ENCODE measurements at places on chromosomes 6 and 20. TPM values are rescaled to one million over a fixed set of nuclear protein-coding genes. Genes with fewer than 3 reads are reported as not detected.

Gene XRN2
- 62.1 TPM for total RNA-seq

Gene LRRC73
- 0.36 TPM for total RNA-seq

Gene ADGRF4
- total RNA-seq = not detected

Gene SCUBE3
- total RNA-seq = not detected

Gene OTOR
- not detected for total RNA-seq

Gene OOEP
- total RNA-seq = not detected

Gene LSM2
- 94.6 TPM for total RNA-seq

Gene GABRR1
- not detected for total RNA-seq

Gene EYS
- total RNA-seq = 0.20 TPM

Gene NOX3
- not detected for total RNA-seq

Gene ENPP5
- total RNA-seq = 0.14 TPM

Gene GMDS
- 23.7 TPM for total RNA-seq

Gene TINAG
- not detected for total RNA-seq

Gene C20orf144
- 0.81 TPM for total RNA-seq

Gene FAM83C
- not detected for total RNA-seq

Gene MOG
- not detected for total RNA-seq

Gene BPIFB4
- total RNA-seq = not detected

Gene PMEPA1
- not detected for total RNA-seq

Gene GTSF1L
- not detected for total RNA-seq

Gene ASIP
- not detected for total RNA-seq

Gene RAD21L1
- total RNA-seq = not detected

Gene SPATA25
- not detected for total RNA-seq

Gene HUS1B
- total RNA-seq = 2.3 TPM

Gene MRAP2
- not detected for total RNA-seq

Gene VGLL2
- not detected for total RNA-seq

Gene FAM209B
- total RNA-seq = 1.7 TPM

Gene LY6G6D
- total RNA-seq = not detected

Gene TULP1
- total RNA-seq = not detected

Gene OR2W1
- not detected for total RNA-seq

Gene CDSN
- total RNA-seq = not detected

Data from natural killer cell treated with Interleukin-12 subunit alpha and Interleukin-12 subunit beta and Interleukin-15 and Interleukin-18, amount 100 ng/mL, for 72 hours (primary cell).